Astrocyte of the cerebellum (primary cell): ENCODE measurements at places on chromosomes 7 and 10.

GRCh38 chr10:106711313-106711906 is 453.1 kb downstream of the SORCS1 start:
- no peak for DNase-seq

GRCh38 chr7:92461027-92462003 is 14.0 kb downstream of the GATAD1 start:
- DNase-seq, result peak; percentile 13

- no peak for DNase-seq
Observed at GRCh38 chr10:3008518-3009195, 58.7 kb upstream of the PFKP start.

- DNase-seq, result no peak
Observed at GRCh38 chr7:17477182-17477581, 178.7 kb downstream of the AHR start.

DNA sequence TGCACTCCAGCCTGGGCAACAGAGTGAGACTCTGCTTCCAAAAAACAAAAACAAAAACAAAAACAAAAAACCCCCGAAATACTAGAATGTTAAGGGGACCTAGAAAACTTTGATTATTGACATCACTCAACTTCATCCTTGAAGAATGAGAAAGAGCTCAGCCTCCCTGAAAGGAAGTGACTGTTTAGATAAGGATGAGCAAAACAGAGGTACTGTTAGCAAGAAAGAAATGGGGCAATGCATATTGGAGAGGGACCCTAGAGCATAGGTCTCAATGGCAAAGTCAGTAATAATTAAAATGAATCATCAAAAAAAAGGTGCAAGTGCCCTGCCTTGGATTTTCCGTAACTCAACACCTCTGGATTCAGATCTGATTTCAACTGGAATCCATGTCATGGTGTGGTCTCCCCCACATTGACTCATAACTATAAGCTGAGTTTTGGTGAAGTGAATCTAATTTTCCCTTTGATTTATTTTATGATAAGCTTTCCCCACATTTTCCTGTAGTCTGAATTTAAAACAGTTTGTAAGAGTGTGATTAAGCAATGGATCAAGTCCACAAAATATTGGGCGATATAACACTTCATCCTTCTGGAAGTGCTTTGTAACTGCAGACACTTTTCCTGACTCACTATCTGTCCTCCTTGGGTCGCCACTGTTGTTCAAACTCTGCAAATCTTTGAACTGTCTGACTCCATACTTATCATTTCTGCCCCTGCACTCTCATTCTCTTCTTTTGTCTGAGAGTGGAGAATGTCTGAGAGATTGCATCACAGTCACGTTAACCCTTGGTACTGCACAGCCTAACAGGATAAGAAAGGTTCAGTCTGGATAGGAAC is 224.8 kb upstream of the LYZL1 start:
- peak; percentile 8 for DNase-seq
